Activated T-helper 17 cell treated with anti-CD3 and anti-CD28 coated beads, Interleukin-2, amount 50 U/mL, for 72 hours (primary cell): ENCODE measurements at places on chromosomes 5 and 9. TPM values are rescaled to one million over a fixed set of nuclear protein-coding genes. Genes with fewer than 3 reads are reported as not detected.
A peak's percentile ranks its signal among the peaks of the same experiment; 100 is the strongest.

The SGTB gene
- total RNA-seq = 18.4 TPM

DNA sequence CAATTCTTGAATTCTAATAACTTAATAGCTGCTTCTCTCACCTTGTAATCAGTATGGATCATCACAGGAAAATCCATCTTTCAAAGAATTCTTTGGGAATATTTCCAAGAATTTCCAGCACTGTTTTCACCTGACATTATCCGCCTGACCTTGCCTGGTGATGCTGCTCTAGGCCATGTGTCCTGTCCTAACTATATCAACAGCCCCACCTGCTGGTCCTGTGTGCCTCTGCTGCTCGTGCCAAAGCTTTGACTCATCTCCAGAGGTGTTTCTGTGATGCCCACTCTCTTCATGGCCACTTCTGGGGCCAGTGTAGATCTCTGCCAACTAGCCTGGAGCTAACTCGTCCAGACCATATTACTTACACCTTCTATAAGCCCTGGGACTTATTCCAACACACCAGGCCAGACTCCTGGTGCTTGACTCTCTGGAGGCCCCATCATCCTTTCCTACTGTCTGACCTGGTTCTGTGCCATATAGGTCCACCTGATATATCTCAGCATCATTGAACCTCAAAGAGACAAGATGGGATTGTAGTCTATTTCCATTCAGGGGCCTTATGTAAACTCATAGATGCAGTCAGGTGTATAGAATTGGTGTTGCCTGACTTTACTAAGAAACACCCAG, 67.5 kb upstream of the CKMT2 start:
- ATAC-seq = peak; percentile 80

DNA sequence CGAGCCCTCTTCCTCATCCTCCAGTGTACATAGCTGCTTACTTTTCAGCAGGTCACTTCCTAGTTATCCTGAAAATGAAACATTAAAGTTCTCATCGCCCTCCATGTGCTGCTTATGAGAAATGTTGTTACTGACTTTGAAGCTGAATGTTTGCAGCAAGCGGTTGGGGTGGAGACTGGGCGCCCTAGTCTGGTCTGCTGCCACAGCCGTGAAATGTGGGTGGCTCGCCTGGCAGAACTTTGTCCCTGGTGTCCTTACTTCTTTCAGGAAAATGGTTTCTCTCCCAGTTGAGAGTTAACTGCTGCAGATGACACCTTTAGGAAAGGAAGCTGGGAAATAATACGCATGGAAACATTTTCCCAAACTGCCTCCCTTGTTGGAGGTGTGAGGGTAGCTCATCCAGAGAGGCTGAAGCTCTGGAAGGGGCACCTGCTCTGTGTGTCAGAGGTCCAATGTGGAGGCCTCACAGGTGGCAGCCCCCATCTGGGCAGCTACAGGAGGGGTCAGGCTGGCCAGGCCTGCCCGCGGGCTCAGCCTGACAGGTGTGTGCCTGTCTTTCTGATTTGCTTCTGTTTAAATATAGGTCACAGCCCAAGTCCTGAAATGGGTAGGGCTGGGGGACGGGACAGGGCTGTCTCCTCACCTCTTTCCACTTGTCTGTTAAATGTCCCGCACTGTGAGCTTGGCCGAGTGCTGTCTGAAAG, 24.0 kb downstream of the TRAF2 start:
- ATAC-seq = no peak

DNA sequence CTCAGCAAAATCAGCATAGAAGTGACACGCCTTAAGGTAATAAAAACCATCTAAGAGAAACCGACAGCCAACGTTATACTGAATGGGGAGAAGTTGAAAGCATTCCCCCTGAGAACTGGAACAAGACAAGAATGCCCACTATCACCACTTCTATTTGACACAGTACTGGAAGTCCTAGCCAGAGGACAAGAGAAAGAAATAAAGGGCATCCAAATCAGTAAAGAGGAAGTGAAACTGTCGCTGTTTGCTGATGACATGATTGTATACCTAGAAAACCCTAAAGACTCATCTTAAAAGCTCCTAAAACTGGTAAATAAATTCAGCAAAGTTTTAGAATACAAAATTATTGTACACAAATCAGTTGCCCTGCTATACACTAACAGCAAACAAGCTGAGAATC, 393.3 kb downstream of the KIF4B start:
- ATAC-seq = no peak
